Activated naive CD4-positive, alpha-beta T cell treated with anti-CD3 and anti-CD28 coated beads, Interleukin-2, amount 50 U/mL, for 72 hours (primary cell): ENCODE measurements at places on chromosomes 6 and 20.

GRCh38 chr20:57529160-57529585, 4.2 kb upstream of the CTCFL start:
- DNase-seq, result no peak

DNA sequence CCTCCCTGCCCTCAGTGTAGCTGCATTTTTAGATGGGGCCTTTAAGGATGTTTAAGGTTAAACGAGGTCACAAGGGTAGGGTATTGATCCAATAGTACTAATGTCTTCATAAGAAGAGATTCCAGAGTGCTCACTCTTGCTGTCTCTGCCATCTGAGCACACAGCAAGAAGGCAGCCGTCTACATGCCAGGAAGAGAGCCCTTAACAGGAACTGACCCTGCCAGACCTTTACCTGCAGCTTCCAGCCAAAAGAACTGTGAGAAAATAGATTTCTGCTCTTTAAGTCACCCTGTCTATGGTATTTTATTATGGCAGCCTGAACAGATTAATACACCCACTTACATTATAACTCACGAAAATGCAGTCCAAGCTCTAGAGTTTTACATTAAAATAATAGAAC, 685.3 kb upstream of the MARCKS start:
- DNase-seq, result no peak

GRCh38 chr6:73803562-73804241, 107.7 kb downstream of the CD109 start:
- no peak for DNase-seq

- no peak for DNase-seq
These were observed 172.9 kb upstream of the UST start for GRCh38 chr6:148573922-148574321.

- DNase-seq, result no peak
These were observed at the start of gene TIAM2 for GRCh38 chr6:154995254-154996015. Gene TIAM2 (plus strand): TSS chr6:154995315. CDS start chr6:155129224, 133,909 bp downstream.

GRCh38 chr6:111030008-111031007, 48.5 kb downstream of the RPF2 start:
- no peak for DNase-seq

GRCh38 chr6:32183483-32184083, 470 bp downstream of the AGER start:
- DNase-seq, result no peak

- DNase-seq, result no peak
These were observed 203.9 kb upstream of the CST7 start for GRCh38 chr20:24745206-24745605.

DNA sequence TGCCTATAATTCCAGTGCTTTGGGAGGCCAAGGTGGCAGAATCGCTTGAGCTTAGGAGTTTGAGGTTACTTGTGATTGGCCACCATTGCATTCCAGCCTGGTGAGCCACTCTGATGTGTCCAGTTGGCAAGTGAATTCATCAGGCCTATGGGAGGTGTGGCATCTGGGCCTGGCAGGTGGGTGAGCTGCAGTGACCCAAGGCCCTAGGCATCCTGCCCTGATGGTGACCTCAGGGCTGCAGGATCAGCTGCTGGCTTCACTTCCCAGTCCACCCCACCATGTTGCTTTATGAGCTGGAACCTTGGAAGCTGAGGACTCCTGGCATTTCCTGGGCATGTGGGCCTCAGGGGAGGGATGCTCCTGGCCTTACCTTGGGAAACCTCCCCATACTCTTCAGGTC, 20.5 kb downstream of the RSPH9 start:
- DNase-seq, result no peak

GRCh38 chr6:28380381-28380780, 19.2 kb downstream of the ZSCAN12 start:
- no peak for DNase-seq

GRCh38 chr6:52531396-52531795, 45.5 kb downstream of the TRAM2 start:
- DNase-seq, result no peak

GRCh38 chr6:167092672-167093339, 30.1 kb upstream of the CCR6 start:
- no peak for DNase-seq

DNA sequence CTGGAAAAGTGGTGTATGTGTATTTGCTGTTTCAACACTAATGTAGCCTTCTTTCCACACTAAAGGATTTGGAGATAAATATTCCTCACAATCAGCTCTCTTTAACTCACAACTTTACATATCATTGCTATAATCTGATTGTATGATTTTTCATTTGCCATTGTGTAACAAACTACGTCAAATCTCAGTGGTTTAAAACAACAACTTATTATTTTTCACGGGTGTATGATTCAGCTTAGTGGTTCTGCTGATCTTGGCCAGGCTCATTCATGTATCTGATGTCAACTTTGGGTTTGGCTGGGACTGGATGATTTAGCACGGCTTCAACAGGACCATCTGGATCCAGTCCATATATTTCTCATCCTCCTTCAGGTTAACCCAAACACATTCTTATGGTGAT, 55.4 kb upstream of the TMX4 start:
- DNase-seq, result no peak

- DNase-seq, result no peak
These were observed 101.5 kb upstream of the DUSP22 start for GRCh38 chr6:190596-191395.

DNA sequence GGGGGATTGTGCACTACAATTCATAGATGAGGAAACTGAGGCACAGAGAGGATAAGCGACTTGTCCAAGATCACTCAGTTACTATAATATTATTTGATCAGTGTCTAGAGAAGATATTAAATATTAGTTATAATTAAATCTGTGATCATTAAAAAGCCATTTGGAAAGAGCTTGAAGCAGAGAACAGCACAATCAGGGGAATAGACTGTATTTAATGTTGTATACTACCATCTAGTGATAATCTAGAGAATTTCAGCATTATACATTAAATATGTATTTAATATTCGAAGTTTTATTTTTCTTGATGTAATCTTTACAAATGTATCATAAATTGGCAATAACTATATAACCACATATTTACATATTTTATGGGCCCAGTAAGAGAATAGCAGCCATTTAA, 20.1 kb upstream of the MTCL3 start:
- DNase-seq, result no peak

- DNase-seq, result no peak
These were observed 60.4 kb downstream of the LAMP5 start for GRCh38 chr20:9574776-9575175.

DNA sequence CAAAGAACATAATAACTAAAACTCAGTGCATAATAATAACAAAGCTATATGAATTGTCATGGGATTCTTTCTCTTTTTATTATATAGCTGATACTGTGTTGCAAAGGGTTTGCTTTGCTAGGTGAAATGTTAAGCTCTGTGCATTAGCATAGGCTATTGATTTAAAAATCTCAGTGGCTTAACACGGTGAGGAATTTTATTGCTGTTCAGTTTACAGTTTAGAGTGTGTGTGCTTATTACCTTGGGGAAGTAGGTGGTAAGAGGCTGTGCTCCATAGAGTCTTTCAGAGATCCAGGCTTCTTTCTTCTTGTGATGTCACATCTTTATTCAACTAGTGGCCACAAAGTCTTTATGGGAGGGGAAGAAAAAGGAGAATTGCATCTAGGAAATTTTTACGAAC, 55.7 kb downstream of the LRRC1 start:
- no peak for DNase-seq

GRCh38 chr6:82251942-82252341, 4.4 kb upstream of the IBTK start:
- DNase-seq, result no peak

GRCh38 chr20:58213121-58213520, 15.3 kb downstream of the ANKRD60 start:
- DNase-seq, result no peak

DNA sequence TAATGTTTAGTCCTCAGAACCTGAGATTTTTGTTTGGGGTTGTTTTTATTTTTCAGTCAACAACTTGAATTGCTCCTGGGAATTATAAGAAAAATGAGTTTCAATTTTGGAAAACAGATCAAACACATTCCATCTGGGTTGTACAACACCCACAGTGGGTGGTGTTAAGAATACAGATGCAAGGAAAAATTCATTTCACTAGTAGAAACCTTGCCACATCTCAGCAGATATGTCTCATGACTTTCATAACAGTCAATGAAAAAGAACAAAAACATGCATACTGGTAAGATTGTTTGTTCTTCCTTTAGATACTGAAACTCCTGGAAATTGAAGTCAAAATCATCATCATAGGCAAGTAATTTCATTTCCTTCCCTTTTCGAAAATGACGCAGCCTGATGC, 78.9 kb downstream of the MOXD1 start:
- no peak for DNase-seq

GRCh38 chr6:45951321-45952167, 64.1 kb downstream of the CLIC5 start:
- no peak for DNase-seq

GRCh38 chr20:15673206-15673605, 900.0 kb downstream of the KIF16B start:
- DNase-seq, result no peak

DNA sequence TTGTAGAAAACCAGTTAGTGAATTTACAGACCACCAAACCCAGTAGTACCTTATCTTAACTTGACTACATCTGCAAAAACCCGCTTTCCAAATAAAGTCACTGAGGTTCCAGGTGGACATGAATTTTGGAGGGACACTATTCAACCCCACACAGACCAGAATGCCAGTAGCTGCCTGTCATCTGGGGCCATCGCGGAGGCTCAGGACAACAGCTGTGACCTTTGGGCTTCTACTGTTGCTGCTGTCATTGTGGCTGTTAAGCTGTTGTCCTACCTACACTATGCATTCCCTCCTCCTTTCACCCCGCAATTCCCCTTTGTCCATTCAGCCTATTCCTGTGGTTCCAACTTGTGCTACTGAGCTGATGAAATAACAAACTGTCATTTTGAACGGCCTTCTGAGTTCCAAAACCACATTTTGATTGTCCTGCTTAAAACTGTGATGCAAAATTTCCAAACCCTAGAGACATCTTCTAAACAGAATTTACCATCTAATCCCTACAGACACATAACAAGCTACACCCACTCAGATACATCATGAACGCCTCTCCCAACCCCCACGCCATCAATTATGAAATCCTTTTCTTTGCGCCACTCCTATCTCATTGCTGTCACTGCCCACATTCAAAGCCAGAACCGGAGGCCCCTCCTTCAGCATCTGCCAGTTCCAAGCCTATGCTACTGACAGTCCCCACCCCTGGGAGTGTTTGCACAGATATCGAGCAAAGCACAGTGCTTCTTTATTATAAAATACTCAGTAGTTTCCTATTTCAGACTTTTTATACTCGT, 125.0 kb downstream of the C6orf118 start:
- no peak for DNase-seq
